ENCODE measurements at places on chromosomes 2 and 18. TPM values are rescaled to one million over a fixed set of nuclear protein-coding genes. Genes with fewer than 3 reads are reported as not detected.
A peak's percentile ranks its signal among the peaks of the same experiment; 100 is the strongest.

- no peak for DNase-seq
These were observed 726.5 kb downstream of the SLC4A3 start for GRCh38 chr2:220353897-220354296.

The SEPTIN10 gene
- total RNA-seq = 61.4 TPM

The RFTN2 gene
- total RNA-seq = 8.7 TPM

DNA sequence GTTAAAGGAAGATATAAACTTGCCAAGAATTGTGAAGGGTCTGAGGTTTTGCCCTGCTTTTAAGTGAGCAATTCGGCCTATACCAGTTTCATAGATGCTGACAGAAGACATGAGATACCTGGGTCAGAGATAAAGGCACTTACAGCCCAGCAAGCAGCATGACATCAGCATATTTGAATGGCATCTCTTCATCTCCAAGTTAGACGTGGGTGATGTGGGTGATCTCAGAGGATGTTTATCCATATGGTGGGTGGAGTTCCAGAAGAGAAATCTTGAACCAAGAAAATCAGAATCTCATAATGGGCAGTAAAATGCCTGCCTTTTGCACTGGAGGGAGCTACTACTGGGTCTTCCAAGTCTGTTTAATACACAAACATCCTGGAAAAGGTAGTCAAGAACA, 44.7 kb downstream of the GYPC start:
- DNase-seq = no peak

The CCT7 gene
- total RNA-seq = 226 TPM

GRCh38 chr18:48356151-48356745, 52.9 kb downstream of the ZBTB7C start:
- no peak for DNase-seq

DNA sequence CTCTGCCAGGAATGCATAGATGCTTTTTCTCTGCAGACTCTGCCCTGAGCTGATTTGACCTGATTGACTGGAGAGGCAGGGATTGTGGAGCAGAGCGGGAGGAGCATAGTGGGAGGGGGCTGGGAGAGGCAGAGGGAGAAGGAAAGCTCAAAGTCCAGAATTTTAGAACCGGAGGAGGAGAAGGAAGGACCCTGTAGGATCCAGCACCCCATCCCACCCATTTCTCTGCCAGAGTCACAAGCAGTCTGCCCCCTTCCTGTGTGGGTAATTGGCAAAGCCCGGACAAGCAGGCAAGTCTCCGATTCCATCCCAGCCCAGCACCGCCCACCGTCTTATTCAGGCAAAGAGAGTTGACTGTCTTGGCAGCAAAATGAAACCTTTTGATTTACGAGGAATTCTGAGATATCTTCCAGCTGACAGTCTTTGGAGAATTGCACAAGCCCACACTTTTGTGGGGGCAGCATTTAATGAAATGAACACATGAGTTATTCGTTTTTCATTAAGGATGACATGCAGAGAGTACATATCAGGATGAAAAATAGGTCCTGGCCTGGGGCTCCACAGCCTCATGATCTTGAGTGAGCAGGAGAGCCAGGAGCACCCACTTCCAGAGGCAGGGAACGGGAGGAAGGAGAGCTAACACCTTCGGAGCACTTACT, 103.1 kb downstream of the MCFD2 start:
- peak; percentile 91 for DNase-seq

The CTDSP1 gene
- total RNA-seq = 116 TPM

DNA sequence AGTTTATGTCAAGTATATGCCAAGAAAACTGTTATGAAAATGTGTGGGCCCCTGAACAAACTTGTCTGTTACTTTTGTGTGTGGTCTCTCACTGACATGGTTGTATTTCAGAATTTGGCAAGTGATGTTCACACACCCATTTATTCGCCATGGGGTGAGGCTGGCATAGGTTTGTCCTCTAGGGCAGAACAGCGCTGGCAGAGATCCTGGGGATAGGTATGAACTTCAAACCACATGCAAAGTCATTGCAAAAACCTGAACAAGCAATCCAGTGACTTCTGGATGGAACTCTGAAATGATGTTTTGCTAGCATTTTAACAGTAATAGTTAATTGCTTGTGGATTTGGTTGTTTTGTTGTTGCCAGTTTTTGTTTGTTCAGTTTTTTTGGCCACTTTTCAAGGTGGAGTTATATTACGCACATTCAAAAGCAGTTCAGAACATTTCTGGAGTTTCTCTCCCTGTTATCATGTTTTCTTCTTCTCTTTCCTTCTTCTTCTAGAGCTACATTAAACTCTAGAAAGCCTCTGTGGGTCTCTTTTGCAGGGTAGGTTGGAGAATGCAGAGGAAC, 78.5 kb downstream of the MDH1 start:
- no peak for DNase-seq

The ATP6V1B1 gene
- total RNA-seq = not detected

GRCh38 chr2:28601616-28602015, 105.8 kb downstream of the PLB1 start:
- no peak for DNase-seq
